ENCODE measurements at places on chromosomes 2 and 18. TPM values are rescaled to one million over a fixed set of nuclear protein-coding genes. Genes with fewer than 3 reads are reported as not detected.

Gene CIB4
- not detected for total RNA-seq

Gene TMEM18
- total RNA-seq: 24.1 TPM

Gene TRIM54
- not detected for total RNA-seq

Gene COLEC12
- 109 TPM for total RNA-seq

Gene CYS1
- total RNA-seq: 7.0 TPM

Gene LIMS4
- 4.7 TPM for total RNA-seq

Gene ARHGAP28
- total RNA-seq: 221 TPM

Gene FAM228A
- total RNA-seq: 0.18 TPM

Gene MFSD2B
- total RNA-seq: not detected

Gene NEB
- 0.41 TPM for total RNA-seq

Gene CDH7
- not detected for total RNA-seq

Gene FHOD3
- total RNA-seq: 3.0 TPM

Gene AMER3
- not detected for total RNA-seq

Gene SATB2
- total RNA-seq: 2.3 TPM

Gene G6PC2
- total RNA-seq: not detected

Gene KLF11
- total RNA-seq: 17.2 TPM

Gene ST6GAL2
- total RNA-seq: 0.09 TPM

Gene MRPS5
- 30.4 TPM for total RNA-seq

Gene OR6B2
- not detected for total RNA-seq

Gene DDX18
- total RNA-seq: 48.3 TPM

Gene GKN2
- not detected for total RNA-seq

Gene BCL2
- 4.2 TPM for total RNA-seq

Gene INO80D
- total RNA-seq: 12.0 TPM

Gene EFR3B
- 1.1 TPM for total RNA-seq

Gene POMC
- 0.63 TPM for total RNA-seq

Gene THSD7B
- not detected for total RNA-seq

Gene HOXD4
- total RNA-seq: not detected

Gene TOGARAM2
- total RNA-seq: under 0.01 TPM

Gene TCF4
- total RNA-seq: 105 TPM

Gene IL36G
- total RNA-seq: not detected

Gene ERFE
- total RNA-seq: 3.4 TPM

Gene GNLY
- not detected for total RNA-seq

Gene ZNF396
- total RNA-seq: 2.0 TPM

Gene RPRM
- total RNA-seq: not detected

Gene BMP10
- total RNA-seq: not detected

Gene MOGAT1
- total RNA-seq: not detected

Gene MAP3K19
- total RNA-seq: not detected

Gene GPR39
- 12.7 TPM for total RNA-seq

Gene PXDN
- total RNA-seq: 137 TPM

Gene LYG2
- not detected for total RNA-seq

Gene CDKL4
- 0.90 TPM for total RNA-seq

Gene SP140
- total RNA-seq: 0.09 TPM

Gene GLI2
- 5.3 TPM for total RNA-seq

Gene SLC35F6
- 80.8 TPM for total RNA-seq

Gene DES
- 4.7 TPM for total RNA-seq

Gene SNED1
- 105 TPM for total RNA-seq

Gene AFF3
- total RNA-seq: not detected

Gene PAX3
- not detected for total RNA-seq

Gene DPP10
- not detected for total RNA-seq

Gene TUBA3E
- not detected for total RNA-seq

Gene EIPR1
- 36.1 TPM for total RNA-seq

Gene DNAJC10
- 184 TPM for total RNA-seq

Gene SCN3A
- total RNA-seq: 3.1 TPM

Gene KCNIP3
- total RNA-seq: 2.9 TPM

Gene CMPK2
- total RNA-seq: 11.0 TPM
